ENCODE measurements at places on chromosomes 12 and 14.

GRCh38 chr12:28083840-28084678, 106.2 kb upstream of the CCDC91 start:
- no peak for DNase-seq

DNA sequence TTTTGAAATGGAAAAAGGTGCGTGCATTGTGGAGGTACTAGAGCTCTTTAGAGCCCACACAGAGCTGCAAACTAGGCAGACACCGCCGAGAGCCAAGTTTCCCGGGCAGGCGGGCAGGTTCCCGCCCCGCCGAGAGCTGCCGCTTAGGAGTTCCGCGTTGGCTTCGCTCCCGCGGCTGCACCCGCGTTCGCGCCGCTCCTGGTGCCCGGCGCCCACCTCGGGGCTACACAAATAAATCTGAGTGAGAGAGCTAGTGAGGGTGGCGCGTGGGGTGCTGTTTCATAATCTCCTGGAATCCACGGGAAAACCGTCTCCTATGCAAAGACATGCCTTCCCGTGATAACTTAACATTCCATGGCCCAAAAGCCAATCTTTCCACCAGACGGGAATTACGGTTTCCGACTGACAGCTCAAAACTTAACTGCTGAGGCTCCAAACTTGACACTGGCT, 645 bp downstream of the KITLG start:
- DNase-seq, result no peak

GRCh38 chr14:65320661-65321308, 91.7 kb upstream of the FUT8 start:
- DNase-seq, result no peak

- no peak for DNase-seq
These were observed 41.9 kb upstream of the PSMA6 start for GRCh38 chr14:35250319-35250718.

GRCh38 chr12:4483885-4484823, 38.5 kb upstream of the FGF6 start:
- no peak for DNase-seq

DNA sequence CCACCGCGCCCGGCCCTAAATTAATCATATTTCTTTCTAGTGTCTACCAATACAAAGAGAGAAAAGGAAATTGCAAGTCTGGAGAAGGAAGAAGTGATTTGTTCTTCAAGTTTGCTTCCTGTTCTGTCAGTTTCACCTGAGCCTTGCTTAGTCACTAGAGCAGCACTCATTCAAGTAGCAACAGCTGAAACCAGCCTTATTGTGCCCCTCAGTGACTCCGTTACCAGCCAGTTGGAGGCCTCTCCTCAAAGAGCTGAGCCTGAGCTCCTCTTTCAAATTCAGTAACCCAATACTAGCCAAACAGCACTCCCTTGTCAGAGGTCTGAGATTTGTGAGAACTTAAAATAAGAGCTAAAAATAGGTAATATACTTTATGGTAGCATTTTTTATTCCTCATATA, 17.4 kb downstream of the PAWR start:
- no peak for DNase-seq

GRCh38 chr14:33573301-33573880, 377.5 kb downstream of the EGLN3 start:
- DNase-seq, result no peak

GRCh38 chr14:36553656-36554260, 28.7 kb downstream of the NKX2-8 start:
- DNase-seq, result no peak

DNA sequence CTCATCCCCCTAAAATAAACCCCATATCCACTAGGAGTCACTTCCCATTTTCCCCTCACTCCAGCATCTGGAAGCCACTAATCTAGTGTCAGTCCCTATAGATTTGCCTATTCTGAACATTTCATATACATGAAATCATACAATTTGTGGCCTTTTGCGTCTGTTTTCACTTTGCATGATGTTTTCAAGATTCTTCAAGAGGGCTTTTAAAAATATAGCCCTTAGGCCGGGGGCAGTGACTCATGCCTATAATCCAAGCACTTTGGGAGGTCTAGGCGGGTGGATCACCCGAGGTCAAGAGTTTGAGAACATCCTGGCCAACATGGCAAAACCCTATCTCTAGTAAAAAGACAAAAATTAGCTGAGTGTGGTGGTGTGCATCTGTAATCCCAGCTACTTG, 104.7 kb downstream of the VEZT start:
- no peak for DNase-seq

DNA sequence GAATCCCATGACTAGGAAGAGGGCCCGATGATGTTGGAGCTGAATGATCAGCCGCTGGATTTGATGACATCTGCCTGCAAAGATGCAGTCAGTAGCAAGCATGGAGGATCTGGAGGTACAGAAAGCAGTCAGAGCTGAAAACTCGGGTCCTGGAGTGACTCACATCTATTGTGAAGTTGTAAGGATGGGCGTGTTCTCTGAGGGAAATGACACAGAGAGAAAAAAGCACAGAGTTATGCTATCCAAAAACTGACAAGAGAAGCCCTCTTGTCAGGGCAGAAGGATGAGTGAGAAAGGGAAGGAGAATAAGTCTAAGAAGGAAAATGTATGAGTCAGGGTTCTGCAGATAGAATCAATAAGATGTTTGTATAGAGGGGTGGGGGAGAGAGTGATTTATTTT, 380.4 kb upstream of the CCDC196 start:
- DNase-seq, result no peak

GRCh38 chr14:38065106-38065762, 142.5 kb upstream of the SSTR1 start:
- peak; percentile 32 for DNase-seq

GRCh38 chr14:66979101-66979974, 209.9 kb upstream of the GARIN2 start:
- no peak for DNase-seq

DNA sequence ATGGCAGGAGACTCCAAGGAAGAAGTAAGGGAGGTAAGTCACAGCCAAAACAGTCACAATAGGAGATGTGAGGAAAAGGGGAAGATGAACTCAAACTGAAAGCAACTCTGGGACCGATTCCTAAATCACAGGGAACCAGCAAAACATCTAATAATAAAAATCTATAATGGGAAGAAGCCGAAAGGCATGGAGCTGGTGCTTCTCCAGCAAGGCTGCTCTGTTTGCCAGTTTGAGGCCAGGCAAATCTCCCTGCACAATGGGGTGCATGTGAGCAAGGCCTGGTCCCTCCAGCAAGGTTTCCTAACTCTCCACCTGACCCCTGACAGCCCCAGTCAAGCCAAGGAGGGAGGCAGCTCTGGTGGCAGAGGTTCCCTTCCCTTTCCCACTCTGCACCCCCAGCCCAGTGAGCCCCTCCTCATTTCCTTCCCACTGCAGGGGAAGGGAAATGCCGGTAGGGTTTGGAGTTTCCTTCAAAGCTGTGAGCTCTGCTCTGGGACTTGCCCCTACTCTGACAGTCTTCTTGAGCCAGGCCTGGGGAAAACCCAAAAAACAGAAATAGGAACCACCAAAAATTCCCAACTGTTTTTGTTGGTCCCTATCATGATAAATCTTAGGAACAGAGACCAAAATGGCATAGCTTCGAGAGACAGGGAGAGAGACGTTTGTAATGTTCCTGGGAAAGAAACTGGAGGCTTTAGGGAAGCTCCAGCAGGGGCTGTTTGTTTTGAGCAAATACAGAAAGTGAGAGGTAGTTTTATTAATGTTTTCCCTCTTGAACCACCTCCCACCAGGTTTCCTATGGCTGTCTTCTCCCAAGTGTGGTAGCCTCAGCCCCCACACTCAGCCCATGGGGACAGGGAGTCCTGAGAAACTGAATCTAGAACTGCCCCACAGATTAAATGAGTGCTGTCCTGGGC, 34.6 kb downstream of the FMNL3 start:
- no peak for DNase-seq

GRCh38 chr14:69760810-69761209, 6.1 kb upstream of the SRSF5 start:
- no peak for DNase-seq

DNA sequence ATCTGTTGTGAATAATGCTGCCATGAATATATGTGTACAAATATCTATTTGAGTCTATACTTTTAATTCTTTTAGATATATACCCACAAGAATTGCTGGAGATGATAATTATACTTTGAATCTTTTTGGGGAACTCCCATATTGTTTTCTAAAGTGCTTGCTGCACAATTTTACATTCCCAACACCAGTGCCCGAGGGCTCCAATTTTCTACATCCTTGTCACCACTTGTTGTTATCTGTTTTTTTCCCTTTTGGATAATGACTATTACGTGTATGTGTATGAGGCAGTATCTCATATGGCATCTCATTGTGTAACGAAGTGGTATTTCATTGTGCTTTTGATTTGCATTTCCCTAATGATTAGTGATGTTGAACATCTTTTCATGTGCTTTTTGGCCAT, 127.1 kb downstream of the SUDS3 start:
- DNase-seq, result no peak

DNA sequence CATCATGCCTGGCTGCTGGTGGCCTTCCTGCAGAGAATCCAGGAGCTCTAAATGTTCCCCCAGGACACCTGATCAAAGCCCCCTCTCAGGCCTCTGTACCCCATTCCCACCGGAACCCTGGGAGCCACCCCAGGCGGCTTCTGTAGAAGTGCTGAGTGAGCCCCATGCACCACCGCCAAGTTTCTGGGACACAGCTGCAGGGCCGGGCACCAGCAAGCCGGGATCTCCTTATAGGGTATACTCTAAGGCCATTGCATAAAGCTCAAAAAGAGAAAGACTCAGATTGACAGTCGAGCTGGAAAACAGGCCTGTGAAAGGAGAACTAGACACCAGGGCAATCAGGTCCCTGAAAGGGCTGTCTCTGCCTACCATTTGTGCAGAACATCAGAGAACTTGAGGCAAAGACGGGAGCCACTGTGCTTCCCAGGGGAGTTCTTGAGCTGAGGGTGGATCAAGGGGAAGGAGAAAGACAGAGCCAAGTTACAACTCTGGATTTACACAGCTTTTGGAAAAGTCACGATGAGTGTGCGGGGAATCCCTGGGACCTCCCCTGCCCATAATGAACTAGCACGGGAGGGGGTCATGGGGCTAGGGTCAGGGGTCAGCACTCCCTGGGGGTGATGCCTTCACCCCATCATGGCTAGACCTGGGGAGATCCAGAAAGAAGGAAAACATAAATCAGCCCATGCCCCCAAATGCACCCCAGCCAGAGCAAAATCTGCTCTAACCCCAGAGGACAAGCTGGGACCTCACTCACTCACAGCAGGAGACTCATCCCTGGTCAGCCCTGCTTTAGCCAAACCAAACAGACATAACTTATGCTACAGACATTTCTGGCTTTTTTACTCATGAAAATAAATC, 51.1 kb downstream of the ITPK1 start:
- no peak for DNase-seq

GRCh38 chr14:24334431-24335291, at the start of gene ADCY4:
TSS of gene ADCY4 (minus strand) at chr14:24335071. CDS start at chr14:24334652, 419 bp downstream.
- DNase-seq, result no peak

DNA sequence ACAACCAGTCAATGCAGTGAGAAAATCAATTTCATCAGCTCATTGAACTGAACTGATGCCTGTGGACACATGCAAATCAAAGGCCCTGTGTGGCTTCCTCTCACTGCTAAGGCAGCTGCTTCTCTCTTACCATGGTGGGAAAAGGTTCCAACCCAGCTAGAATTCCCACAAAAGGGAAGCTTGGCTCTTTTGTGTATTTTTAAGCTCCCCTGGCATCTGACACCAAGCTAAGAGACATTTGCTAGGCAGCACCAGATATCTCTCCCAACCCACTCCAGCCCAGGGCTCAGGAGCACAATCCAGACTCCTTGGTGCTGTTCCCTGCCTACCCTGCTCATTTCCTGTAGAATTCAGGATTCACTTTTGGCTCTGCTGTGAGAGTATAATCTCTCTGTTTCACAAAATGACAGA, 129.6 kb downstream of the GXYLT1 start:
- DNase-seq, result no peak

GRCh38 chr12:72523754-72524153, 251.6 kb downstream of the TRHDE start:
- DNase-seq, result no peak

All from activated T-cell treated with anti-CD3 and anti-CD28 coated beads for 24 hours (primary cell).